ENCODE measurements at places on chromosomes 3 and 15.

DNA sequence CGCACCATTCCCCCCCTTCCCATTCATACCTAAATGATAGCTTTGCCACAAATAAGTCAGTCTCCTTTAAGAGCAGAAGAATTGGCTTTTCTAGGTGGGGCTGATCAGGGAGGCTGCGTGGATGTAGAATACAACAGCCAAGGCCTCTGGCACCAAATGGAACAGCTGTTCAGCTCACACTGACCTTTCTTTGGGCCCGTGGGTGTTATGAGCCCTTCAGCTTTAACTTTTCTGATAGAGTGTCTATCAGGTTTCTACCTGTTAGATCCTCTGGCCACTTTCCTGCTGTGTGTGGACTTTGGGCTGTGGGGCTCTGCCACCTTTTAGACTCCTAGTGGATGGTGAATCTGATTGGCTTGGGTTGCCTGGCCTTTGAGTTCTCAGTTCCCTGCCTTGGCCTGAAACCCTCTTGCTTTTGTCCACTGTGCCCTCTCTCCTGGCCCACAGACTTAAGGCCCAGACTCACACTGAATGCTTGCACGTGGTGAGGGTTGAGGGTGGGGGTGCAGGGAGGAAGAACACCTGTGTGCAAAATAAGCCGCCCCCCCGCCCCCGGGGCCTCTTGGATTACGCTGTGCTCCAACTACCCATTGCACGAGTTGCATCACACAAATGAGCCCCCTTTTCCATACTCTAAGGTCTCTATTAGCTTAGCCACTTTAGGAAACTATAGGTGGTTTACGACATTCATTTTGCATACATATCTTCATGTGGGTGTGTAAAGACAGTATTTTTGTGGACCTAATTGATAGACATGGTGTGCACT, 1.3 kb upstream of the RFX7 start:
- DNase-seq, result peak; percentile 13

GRCh38 chr3:126743350-126743749, 39.3 kb downstream of the CHCHD6 start:
- no peak for DNase-seq

DNA sequence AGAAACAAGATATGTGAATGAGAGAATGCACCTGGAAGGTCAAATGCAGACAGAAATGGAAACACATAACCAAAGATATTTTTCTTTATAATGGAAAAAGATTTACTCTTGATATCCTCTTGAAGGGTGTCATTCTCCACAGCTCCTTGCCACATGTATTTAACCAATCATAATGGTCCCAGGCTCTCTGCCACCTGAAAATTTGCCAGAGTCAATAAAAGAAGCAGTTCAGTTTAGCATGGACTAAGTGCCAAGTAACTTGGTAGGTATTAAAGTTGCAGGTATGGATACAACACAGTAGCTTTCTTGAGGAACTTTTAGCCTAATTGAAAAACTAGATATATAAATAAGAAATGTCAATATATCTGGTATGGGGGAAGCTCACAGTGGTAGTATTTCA, 33.5 kb downstream of the TUSC7 start:
- no peak for DNase-seq

DNA sequence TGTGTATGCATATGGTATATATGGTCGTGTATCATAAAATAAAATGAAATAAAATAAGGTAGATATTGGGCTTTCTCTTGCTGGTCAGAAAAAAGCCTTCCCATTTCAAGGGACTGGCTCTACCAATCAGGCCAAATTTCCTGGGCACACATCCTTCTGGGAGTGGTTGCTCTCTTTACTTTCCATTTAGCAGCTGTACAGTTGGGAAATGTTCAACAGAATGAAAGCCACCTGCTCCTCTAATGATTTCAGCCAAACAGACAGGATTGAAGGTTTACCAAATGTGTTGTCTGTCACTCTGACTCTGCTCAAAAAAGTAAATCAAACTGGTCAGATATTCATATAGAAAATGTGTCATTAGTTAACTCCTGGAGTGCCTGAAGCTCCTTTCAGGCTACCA, 380.4 kb downstream of the ROBO2 start:
- no peak for DNase-seq

GRCh38 chr3:146861262-146861661, 256.1 kb upstream of the PLSCR5 start:
- no peak for DNase-seq

- DNase-seq, result no peak
Observed at GRCh38 chr3:54123003-54123775, 837 bp downstream of the CACNA2D3 start.
